ENCODE measurements at places on chromosomes 1 and 21.

- DNase-seq: peak; percentile 77
These were observed 35.1 kb downstream of the PIGM start for GRCh38 chr1:159996653-159997052.

GRCh38 chr1:99919220-99919619 lies 50.6 kb upstream of the SLC35A3 start:
- no peak for DNase-seq

DNA sequence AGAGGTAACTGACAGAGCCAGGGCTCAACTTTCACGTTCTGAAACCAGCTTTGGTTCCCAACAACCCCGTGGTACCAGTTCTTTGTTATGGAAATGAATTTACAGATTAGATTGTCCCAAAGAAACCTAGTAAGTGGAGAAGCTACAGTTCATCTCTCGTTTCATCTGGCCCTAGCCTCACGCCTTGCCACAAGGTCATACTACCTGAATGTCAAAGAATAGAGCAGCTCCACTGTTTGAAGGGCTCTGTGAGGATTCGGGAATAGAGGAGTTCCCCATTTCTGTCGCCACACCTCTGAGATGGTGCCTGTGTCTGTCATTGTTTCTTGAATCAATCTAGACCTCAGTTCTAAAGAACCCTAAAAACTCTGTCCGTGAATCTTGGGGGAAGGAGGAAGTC lies 15.0 kb upstream of the CDC42 start:
- no peak for DNase-seq

- DNase-seq: no peak
These were observed 129.8 kb downstream of the PLA2G4A start for GRCh38 chr1:186958520-186958919.

- no peak for DNase-seq
These were observed 30.9 kb upstream of the NBL1 start for GRCh38 chr1:19613171-19613703.

DNA sequence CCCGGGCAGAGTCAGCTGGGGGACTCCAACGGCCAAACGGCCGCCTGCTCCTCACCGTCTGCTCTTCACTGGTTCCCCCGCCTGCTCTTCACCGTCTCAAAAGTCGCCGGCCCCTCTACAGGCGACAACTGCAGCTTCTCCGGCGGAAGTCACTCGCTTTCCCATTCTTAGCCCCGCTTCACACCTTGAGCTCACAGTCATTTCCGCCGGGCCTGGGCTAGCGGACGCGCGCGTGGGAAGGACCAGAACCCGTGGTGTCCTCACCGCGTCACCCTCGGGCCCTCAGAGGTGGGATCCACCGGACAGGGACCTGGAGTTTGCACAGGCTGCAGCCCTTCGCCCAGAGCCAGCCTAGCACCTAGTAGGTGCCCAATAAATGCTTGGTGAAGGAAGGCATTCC lies 27.9 kb upstream of the HJV start:
- DNase-seq: no peak

DNA sequence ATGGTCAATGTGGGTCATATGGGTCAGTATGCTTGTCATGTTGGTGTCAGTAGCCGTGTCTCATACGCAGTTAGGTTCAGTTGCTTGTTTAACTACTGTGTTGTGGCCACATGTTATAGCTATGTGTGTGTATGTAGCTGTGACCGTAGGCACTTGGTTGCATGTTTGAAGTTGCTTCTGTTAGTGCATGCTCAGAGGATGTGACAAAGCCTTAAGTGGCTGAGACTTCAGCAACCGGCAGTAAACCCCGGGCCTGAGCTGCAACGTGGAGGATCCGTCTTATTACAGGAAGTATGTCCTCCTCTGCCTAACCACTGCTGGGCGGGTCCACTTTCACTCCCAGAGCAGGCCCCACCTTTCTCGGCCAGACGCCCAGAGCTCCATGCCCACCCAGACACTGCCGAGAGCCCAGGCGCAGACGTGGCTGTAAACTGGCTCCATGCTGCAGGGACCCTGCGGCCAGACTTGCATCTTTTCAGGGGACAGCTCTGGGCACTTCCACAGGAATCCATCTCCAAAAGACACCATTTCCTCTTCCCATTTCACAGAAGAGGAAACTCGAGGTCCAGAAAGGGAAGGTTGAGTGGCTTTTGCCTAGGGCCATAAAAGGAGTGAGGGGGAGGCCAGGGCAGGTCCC lies 2.2 kb downstream of the TCEA3 start:
- peak; percentile 63 for DNase-seq

- DNase-seq: no peak
These were observed 73.3 kb upstream of the KLHDC7A start for GRCh38 chr1:18407166-18408045.

DNA sequence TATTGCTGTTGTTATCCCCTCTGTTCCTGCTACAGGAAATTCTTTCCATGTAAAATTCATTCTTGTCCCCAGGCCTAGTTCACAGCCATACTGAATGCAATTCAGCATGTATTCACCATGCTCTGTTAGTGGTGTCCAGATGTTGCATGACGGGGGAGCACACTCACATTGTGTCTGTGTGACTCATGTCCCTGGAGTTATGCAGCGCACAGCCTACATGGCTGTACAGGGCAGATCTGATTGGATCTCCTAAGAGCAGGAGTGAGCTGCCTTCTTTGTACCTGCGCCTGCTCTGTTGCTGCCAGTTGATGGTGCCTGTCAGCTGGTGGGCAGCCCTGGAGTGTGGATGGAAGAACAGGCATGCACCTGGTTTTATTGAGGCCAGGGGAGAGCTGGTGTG lies 17.6 kb downstream of the HTR6 start:
- no peak for DNase-seq

DNA sequence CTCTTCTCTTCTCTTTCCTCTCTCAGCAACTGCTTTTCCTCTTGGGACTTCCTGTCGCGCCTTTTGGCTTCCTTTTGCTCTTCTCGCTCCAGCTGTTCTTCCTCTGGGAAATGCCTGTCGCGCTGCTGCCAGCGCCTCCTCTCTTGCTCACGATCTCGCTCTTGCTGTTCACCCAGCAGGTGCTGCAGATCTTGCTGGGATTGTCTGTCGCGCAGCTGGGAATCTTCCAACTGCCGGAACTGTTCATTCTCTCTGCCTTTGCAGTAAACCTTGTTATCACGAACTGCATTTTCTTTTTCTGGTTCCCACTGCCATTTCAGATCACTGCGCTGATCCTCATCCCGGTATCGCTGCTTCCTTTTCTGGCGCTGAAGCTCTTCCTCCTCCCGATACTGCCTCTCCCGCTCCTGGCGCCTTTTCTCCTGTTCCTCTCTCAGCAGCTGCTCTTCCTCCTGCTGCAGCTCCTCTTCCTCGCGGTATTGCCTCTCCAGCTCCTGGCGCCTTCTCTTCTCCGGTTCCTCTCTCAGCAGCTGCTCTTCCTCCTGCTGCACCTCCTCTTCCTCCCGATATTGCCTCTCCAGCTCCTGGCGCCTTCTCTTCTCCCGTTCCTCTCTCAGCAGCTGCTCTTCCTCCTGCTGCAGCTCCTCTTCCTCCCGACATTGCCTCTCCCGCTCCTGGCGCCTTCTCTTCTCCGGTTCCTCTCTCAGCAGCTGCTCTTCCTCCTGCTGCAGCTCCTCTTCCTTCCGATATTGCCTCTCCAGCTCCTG lies 5.8 kb downstream of the TCHH start:
- DNase-seq: no peak

- no peak for DNase-seq
These were observed 30.7 kb downstream of the VCAM1 start for GRCh38 chr1:100750005-100750885.

DNA sequence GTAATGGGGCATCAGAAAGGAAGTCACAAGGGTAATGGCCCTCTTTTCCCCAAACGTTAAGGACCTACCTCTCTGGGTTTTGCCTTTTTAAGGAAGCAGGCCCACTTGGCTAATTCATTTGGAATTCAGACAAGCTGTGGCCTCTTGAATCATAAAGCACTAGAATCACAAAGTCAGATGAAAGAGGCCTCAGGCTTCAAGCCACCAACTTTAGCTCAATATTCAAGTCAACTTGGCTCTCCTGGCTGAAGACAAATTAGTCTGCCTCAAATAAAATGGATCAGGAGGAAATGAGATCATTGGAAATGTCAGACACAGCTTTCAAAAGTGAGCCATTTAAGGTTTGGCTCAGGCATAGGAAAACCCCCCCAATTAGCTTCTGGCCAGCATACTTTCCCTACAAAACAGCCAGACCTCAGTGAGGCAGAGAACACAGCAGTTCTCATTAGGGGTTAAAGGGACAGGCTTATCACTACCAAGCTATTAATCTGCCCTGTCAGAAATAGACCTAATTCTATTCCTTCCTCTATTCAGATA lies 34.3 kb downstream of the SLC35D1 start:
- no peak for DNase-seq

GRCh38 chr1:76857138-76857537 lies 10.1 kb upstream of the ST6GALNAC5 start:
- DNase-seq: no peak

DNA sequence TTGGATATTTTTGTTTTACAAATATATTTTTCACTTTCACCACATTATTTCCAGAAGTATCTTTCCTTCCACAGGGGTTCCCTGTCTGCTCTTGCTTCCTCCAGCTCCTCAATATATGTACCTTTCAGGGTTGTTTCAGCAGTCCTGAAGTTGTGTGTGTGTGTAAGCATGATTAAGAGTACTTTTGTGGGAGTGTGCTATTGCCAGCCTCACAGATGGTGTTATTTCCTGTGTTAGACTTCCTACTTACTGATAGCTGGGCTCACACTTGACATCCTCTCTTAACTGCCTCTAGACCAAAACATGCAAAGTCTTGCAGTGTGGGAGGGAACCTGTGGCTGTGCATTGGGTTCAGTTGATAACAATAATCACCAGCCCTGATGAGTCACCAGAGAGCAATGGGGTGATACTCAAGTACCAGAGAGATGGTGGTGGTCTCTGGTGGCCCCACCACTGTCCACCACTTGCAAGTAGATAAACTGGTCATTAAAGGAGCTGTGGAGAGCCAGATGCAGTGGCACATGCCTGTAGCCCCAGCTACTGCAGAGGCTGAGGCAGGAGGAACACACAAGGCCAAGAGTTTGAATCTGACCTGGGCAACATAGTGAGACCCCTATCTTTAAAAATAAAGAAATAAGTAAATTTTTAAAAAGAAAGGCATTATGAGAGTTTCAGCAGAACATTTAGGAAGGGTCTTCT lies 126.7 kb downstream of the NR5A2 start:
- DNase-seq: no peak

DNA sequence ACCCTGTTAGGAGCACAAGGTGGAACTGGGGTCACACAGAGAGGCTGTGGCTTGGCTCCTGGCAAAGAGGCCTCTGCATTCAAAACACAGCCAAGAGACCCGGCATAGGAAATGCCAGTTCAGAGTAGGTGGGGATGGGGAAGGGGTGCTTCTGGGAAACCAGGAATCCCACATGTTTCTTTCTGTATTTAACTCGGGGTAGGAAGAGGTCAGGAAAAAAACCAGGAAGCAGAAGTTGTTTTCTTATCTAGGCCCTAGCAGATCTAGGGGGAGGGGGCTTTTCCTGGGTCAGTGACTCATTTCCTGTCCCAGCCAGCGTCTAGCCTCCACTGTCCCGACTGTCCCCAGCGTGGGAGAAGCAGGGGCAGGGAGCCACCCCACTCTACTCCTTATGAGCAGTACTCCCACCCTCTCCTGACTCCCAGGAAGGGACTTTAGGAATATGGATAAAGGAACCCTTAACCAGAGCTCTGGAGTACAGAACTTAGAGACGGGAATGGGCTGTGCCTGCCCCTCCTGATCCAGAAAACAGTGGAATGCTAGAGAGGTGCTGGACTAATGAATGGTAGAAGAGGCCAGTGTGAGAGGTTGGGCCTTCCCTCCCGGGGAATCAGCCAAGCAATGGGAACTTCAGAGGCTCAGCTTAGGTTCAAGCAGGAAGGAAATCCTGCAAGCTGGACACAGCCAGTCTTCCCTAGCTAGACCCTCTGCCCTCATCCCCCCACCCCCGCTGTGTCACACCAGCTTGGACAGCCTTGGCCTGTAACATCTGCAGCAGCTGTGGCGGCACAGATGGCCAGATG lies 5.7 kb downstream of the FHL3 start:
- DNase-seq: peak; percentile 66

- no peak for DNase-seq
These were observed 48.4 kb upstream of the ZNF326 start for GRCh38 chr1:89946532-89946931.

GRCh38 chr1:22676916-22677583 lies 24.0 kb downstream of the C1QB start:
- no peak for DNase-seq

GRCh38 chr21:34330055-34330454 lies 33.8 kb upstream of the KCNE2 start:
- DNase-seq: no peak

GRCh38 chr1:58767143-58767542 lies 16.7 kb downstream of the JUN start:
- no peak for DNase-seq

GRCh38 chr1:193062698-193063463 lies 3.5 kb downstream of the RO60 start:
- no peak for DNase-seq

DNA sequence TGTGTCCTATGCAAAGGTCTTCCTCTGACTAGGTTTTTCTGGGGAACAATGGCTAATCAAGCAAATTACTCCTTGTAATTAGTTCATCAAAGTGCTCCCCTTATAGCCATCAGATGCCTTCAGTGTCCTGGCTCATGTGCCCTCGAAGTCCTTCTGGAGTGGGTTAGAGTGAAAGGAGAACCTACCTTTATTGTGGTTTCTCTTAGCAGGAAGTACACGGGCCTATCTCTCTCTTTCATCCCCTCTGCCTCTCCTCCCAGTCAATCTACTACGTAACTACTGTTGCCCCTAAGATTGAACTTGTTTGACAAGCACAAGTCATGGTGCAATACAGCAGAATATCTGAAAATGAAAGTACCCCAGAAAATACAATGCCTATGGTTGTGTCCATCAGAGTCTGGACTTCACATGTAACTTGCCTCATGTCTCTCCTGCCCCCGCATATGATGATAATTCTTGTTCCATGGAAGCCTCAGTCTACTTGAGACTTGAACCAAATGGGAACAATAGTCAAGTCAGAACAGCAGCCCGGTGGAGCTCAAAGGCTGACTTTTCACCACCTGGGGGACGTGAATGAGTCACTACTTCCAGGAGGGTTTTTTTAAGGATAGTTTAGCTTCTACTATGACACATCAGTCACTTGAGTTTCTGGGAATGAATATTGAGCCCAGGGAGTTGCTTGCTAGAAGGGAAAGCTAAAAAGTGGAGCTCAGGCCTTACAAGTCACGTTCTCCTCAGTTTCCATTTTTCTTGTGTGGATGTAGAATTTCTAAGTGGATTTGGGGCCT lies 243.6 kb downstream of the TNR start:
- peak; percentile 61 for DNase-seq

DNA sequence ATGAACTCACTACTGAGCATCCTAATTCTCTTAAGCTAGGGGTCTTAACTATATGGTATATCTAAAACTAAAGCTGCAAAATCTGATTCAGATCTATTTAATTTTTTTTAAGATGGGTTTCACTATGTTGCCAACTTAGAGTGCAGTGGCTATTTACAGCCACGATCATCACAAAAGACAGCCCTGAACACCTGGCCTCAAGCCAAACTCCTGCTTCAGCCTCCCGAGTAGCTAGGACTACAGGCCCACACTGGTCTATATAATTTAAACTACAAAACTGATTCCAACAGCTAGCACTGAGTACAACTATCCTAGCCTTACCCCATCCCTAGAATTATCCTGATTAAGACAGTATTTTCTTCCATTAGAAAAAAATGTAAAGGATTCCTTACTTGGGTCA lies 37.1 kb downstream of the EIF4G3 start:
- DNase-seq: no peak
